ENCODE measurements at places on chromosomes 11 and 22.

GRCh38 chr22:44224166-44224565 is 43.4 kb downstream of the PARVG start:
- DNase-seq = no peak

DNA sequence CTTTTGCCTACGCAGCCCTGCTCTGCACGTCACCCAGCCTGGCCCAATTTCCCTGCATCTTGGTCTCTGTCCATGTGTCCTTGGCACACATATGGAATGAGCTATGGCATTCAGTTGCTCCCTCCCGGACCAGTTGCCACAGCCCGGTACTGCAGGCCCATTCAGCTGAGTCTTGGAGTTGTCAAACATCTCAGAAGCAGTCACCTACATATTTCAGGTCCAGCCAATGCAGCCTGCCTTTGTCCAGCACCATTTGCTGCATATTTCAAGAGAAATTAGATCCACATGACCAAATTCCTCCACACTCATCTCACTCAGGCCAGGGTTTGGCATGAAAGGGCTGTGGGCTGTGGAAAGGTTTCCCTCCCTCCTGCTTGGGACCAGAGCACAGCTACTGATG is 76.8 kb downstream of the MN1 start:
- DNase-seq = no peak

- no peak for DNase-seq
Observed at GRCh38 chr11:27246925-27247324, 116.1 kb downstream of the CCDC34 start.

DNA sequence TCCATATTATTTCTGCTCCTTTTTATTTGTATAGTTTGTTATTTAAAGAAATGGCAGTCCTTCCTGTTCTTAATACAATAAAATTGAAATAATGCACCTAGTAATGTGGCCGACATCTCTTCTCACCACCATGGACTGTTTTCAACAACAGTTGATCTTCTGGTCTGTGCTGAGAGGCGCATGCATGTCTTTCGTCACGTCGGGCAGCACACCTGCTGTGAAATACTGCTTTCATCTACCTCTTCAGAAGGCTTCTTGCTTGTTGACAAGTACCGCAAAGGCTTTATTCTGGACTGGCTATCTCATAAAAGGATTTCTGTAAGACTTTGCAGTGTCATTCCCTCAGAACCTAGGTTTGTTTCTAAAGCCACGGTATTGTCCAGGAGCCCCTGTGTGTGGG is 13.9 kb upstream of the MYO18B start:
- DNase-seq = no peak

GRCh38 chr22:49329636-49330035 is 498.0 kb downstream of the BRD1 start:
- no peak for DNase-seq

GRCh38 chr22:48407256-48407955 is 1420.3 kb downstream of the BRD1 start:
- no peak for DNase-seq

- DNase-seq = no peak
Observed at GRCh38 chr11:2592559-2593392, 107.0 kb downstream of the KCNQ1OT1 start.

GRCh38 chr11:2893935-2894334 is 8.4 kb upstream of the CDKN1C start:
- DNase-seq = no peak

DNA sequence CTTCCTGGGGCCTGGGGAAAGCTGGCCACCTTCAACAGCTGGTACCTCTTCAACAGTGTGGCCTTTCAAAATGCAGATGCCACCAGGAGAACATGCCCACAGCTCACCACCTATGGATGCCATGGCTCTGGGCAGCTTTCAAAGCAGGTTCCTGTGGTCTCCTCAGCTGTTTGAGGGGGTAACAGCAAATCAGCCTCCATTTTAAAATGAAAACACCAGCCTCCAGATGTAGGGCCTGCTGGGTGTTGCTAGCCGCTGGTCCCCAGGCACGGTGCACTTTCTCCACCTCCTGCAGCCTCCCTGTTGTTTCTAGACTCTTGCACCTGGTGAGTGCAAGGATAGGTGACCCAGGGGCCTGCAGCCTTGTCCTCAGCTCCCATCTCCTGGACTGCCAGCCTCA is 10.0 kb downstream of the CDPF1 start:
- DNase-seq = no peak

DNA sequence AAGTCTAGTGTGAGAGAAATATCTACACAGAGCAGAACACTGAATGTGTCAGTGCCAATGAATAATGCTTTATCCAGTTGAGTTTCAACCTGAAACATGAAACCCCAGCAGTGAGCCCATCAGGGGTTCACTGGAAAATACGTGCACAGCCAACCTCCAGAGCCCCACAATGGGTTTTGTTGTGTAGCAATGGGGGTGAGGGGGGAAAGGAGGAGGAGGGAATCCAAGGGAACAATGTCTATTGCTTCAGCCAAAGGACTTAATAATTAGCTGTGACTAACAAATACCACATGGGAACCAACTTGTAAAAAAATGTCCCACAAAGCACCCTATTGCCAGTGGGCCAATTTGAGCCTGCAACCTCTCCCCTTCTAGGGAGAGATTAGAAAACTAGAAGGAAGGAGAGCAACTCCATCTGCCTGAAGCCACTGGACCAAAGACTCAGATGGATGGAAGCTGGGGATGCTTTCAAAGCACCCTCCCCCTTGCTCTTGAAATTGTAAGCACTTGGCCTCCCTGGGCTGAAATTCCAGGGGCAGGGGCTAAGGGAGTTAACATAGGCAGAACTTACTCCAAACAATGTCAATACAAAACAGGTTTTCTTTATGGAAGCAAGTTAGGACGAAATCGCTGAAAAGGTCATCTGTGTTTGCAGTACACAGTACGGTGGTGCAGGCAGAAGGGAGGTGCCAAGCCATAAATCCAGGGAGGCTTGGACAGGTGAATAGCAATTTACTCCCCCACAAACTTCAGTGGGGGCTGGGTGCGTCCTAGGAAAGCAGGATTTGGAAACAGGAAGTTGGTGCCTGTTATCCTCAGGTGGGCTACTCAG is 99.8 kb downstream of the ARL14EP start:
- no peak for DNase-seq

DNA sequence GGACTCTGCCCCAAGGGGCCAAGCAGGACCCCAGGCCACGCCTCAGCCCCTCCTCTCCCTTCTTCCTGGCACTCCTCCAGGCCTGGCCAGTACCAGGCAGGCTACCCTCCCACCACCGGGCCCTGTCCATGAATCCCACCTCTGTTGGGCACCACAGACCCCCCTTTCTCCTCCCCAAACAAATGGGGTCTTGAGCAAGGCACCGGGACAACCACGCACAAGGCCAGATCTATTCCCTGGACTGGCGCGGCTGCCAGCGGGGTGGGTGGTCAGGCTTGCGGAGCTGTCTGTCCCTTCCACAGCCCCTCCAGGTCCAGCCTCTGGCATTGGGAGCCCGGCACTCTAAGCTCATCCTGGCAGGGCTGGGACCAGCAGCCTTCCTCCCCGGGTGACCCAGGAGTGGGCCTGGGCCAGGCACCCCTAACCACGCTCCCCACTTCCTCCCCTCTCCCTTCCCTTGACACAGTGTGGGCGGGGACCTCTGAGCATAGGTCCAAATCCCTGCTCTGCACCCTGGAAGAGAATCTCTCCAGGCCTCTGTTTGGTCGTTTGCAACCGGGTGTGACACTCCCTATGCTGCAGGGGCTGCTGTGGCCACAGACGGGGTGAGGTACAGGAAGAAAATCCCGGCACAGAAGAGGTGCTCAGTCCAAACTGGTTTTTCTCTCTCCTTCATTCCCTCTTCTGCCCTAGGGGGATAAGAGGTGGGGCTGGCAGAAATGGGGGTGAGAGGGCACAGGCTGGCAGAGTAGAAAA is 14.6 kb downstream of the ELFN2 start:
- no peak for DNase-seq

- DNase-seq = no peak
Observed at GRCh38 chr11:65851811-65852507, 6.0 kb downstream of the CFL1 start.

- DNase-seq = no peak
Observed at GRCh38 chr22:17431179-17431578, 61.9 kb downstream of the CECR2 start.

DNA sequence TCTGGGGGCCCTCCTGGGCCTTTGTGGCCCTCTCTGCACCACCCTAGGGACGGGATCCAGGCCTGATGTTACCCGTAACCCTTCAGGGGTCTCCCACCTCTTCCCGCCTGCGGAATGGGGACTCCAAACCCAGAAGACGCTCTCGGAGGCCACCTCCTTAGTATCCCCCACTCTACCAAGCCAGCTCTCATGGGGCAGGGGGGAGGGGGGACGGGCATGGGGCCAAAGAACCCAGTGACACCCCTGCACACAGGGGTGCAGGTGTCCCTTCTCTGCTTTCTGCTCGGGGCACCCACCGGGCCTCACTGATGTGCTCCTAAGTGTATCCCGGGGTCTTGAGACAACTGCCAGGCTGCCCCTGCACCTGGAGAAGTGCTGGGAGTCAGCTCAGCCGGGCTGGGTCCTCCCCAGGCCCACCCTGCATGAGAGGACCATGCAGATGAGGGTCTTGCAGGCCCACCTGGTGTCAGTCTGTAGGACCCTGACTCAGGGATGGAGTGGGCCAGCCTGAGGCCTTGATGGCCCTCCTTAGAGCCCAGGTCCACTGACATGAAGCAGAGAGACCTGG is 176.9 kb downstream of the IGLL1 start:
- DNase-seq = no peak

DNA sequence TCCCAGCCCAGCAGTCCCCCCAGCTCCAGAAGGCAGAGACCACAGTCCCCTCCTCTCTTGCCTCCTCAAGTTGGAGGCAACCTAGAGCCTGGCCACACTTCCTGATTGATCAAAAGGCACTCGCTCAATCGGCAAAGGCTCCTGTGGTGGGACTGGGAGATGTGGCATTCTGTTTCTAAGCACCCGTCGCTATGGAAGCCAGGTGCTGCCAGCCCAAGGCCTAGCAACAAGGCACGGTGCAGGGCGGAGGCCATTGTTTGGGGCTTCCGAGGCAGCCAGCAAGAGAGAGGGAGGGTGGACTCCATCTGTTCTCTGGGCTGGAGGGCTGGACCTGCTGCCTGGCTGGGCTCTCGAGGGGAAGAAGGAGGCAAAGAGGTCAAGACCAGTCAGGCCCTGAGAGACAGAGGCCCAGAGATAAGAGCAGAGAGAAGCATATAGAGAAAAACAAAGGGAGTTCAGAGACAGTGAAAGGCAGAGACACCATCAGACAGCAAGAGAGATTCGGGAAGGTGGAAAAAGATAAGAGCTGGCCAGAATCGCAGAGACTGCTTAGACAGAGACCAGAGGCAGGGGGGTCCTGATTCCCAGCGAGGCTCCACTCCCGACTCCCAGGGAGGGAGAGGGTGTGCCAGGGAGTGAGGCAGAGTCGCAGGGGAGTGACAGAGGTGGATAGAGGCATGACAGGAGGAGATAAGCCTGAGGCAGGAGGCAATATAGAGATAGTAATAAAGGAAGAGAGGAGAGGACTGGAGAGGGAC is 21.2 kb downstream of the PDE2A start:
- DNase-seq = no peak

DNA sequence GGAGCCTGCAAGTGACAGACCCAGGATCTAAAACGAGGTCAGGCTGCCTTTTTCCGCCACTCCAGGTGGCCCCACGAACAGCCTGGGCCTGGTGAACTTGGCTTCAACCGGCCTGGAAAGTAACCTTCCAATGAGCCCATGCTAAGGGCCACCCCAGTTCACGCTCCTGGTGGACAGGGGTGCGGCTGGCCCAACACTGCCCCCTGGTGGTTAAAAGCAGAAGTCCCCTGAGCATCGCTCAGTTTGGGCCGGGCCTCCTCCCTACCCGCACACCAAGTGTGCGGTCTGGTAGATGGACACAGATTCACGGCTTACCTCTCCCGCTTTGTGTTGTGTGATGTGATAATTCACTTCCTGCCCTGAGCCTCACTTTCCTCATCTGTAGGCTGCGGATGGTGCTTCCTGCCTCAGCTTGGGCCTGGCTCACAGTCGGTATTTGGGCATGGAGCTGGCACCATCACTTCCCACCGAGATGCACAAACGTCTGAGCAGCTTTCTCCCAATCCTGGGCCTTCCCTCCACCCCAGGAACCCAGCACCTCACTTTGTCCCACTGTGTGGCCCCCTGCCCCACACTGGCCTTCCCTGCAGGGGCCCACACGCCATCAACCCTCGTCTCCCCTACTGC is 13.7 kb upstream of the SEC14L3 start:
- peak; percentile 58 for DNase-seq

DNA sequence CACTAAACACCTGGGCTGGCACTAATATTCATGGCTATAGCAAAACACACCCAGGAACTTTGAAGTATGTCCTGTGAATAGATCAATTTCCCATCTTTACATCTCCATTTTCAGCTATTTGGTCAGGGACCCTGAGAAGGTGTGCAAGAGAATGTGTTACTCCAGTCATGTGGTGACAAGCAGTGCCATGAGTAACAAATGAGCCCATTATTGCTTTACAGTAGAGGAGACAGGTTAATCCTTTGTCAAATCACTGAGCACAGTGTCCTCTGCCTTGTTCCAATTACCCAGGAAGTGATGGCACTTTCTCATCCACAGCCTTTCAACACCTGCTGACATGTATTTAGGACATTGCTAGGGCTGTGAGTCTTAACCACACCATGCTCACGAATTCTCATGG is 664.8 kb upstream of the API5 start:
- DNase-seq = no peak

- DNase-seq = peak; percentile 97
Observed at GRCh38 chr11:65421794-65422632, 585 bp upstream of the NEAT1 start.

GRCh38 chr11:68996376-68997123 is 15.8 kb upstream of the MRGPRD start:
- DNase-seq = no peak

GRCh38 chr11:36510594-36510942 is 496 bp upstream of the TRAF6 start:
- DNase-seq = no peak

GRCh38 chr11:32109138-32109537 is 18.3 kb downstream of the RCN1 start:
- DNase-seq = no peak

DNA sequence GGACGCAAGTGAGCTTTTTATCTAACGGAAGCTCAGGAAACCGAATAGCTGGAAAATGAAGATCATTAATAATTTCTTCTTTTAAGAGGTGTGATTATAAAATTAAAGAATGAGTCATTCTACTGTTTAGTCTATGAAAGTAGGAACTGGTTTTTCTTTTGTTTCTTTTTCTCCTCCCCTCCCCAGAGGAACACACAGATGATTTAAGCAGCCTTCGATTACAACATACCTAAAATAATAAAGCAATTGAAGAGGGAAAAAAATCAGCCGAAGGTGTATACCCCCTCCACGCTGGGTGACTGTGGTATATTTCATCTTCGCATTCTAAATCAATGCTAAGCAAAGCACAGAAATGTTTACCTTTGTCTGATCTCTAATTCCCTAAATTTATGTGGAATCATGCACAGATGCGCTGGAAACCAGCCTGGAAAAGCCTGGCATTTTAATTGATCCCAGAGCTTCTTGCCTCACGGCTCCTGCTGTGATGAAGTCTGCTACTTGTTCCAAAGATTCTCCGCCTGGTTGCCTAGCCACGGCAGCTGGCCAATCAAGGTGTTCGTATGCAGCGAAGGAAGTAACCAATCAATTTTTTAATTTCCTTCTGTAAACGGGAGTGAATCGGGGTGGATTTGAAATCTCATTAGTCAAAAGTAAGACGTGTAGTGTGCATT is 133.9 kb downstream of the FANCF start:
- DNase-seq = no peak

GRCh38 chr11:61697764-61698163 is 17.6 kb downstream of the DAGLA start:
- no peak for DNase-seq

- no peak for DNase-seq
Observed at GRCh38 chr22:46052801-46053562, 76.0 kb upstream of the WNT7B start.
